NCI-H1092 treated with DMSO at 0.1 percent for 48 hours (cell line): ENCODE measurements at places on chromosomes 6 and 20.

- no peak for DNase-seq
These were observed 65.7 kb upstream of the DUSP22 start for GRCh38 chr6:226516-227073.

DNA sequence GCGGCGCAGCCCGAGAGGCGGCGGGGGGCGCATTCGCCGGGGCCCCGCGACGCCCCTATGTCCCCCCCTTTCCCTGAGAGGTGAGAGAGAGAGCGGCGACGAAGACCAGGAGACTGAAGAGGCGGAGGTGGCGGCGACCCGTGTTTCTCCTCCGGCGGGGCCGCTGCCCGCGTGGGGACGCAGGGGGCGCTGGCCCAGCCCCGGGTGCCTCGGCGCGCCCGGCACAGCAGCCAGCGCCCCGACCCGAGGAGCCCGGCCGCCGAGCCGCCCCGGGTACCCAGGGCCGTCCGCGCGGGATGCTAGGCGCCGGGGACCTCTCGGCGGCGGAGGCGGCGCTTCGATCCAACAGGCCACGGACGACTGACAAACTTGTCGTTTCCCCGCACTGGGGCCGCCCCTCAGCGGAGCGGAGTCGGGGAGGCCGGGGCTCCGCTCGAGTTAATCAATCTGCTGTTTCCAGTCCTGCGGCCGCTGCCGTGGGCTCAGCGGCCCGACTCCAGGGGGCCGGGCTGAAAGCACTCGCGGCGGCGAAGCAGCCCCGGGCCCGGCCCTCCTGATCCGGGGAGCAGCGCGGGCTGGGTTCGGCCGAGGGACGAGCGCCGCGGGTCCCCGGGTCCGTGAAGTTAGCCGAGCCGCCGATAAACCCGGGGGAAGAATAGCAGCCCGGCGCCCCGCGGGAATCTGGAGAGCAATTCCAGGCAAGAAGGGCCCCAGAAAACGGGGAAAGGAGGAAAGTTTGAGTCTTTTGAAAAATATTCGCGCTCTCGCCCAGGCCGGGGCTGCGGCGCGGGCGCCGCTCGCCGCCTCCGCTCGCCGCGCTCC is 631 bp downstream of the MDGA1 start:
- no peak for DNase-seq

- DNase-seq, result no peak
These were observed 20.2 kb downstream of the ZBTB46 start for GRCh38 chr20:63810730-63811490.

GRCh38 chr6:37983720-37984501 is 164.4 kb downstream of the ZFAND3 start:
- no peak for DNase-seq

DNA sequence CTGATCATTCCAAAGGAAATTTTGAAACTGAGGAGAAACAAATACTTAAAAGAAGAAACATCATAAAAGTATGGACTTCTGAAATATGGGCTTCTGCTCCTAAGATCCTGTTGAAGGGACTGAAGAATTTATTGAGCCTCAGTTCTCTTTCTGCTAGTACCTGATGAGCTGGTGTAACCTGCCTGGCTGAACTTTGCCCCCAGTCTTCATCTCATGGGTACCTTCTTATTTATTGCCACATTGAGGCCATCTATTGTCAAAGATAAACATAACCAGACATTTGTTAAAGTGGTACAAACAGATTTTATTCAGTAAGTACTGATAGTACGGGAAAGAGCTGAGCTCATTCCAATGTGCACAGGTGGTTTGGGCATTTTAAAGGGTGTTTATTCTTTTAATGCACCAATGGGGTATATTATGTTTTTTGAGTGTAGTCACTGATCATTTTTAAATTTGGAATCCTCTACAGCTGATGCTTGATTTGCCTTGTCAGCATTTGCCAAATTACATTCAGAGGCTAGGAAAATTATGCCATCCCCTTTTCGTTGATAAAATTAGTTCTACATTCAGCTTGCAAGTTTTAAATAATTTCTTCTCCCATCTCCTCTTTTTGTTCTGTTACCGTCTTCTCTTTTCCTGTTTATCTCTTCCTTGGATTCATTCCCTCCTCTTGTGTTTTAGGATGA is 118.2 kb downstream of the PRIM2 start:
- no peak for DNase-seq

- no peak for DNase-seq
These were observed 182.3 kb downstream of the CDH4 start for GRCh38 chr20:61434341-61434781.

- DNase-seq, result no peak
These were observed 26.8 kb downstream of the TMEM181 start for GRCh38 chr6:158586652-158587051.

DNA sequence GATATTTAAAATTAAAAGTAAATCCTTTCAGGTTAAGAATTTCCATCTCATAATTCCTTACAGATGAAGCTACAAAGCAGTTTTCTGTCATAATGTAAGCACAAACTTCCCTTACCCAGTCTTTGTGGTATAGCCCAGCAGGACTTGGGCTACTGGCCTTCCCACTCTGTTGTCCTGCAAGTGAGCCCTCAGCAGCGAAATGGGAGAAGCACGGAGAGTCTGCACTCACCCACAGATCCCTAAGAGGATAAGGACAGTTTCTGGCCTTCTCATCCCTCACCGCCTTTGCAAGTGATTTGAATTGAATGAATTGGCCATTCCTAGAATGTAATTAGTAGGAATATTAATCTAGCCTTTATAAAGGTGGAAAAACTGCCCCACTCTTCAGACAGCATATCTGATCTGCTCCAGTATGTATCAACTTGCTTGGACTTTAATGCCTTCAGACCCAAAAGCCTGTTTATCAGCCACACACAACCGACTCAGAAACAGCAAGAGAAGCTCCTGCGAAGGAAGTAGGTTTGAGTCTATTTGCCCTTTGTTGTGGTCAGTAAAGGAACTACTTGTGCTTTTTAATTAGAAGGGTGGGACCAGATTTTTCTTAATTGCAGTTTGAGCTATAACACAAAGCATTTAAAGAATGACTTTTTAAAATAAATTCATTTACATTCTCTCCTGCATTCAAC is 29.9 kb upstream of the PRDM1 start:
- DNase-seq, result no peak

GRCh38 chr6:81241126-81242041 is 511.1 kb downstream of the TENT5A start:
- DNase-seq, result no peak

- DNase-seq, result no peak
These were observed 133.7 kb upstream of the FLRT3 start for GRCh38 chr20:14470977-14471661.

GRCh38 chr6:119544325-119545175 is 195.0 kb upstream of the MAN1A1 start:
- no peak for DNase-seq

GRCh38 chr6:156866220-156867015 is 89.2 kb downstream of the ARID1B start:
- no peak for DNase-seq

DNA sequence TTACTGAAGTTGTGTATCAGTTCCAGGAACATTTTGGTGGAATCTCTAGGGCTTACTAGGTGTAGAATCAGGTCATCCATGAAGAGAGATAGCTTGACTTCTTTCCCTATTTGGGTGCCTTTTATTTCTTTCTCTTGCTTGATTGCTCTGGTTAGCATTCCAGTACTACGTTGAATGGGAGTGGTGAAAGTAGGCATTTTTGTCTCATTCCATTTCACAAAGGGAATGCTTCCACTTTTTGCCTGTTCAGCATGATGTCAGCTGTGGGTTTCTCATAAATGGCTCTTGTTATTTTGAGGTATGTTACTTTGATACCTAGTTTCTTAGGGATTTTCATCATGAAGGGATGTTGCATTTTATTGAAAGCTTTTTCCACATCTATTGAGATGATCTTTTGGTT is 195.3 kb downstream of the MOXD1 start:
- DNase-seq, result no peak

DNA sequence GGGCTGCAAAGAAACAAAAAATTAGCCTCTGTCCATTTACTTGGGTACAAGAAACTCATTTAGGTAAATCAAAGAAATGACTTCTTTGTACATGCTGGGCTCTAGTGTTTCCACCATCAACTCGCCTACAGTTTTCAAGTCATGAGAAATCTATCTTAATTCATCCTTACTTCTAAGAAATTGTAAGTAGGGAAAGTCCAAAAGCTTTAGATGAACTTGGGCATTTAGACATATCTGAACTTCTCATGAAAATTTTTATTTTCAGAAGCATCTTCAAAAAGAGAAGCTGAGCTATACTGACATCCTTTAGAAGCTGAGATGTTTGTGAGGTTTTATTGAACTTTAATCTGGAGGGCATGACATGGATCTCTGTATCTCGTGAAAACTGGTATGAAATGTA is 117.3 kb downstream of the MYB start:
- DNase-seq, result no peak

DNA sequence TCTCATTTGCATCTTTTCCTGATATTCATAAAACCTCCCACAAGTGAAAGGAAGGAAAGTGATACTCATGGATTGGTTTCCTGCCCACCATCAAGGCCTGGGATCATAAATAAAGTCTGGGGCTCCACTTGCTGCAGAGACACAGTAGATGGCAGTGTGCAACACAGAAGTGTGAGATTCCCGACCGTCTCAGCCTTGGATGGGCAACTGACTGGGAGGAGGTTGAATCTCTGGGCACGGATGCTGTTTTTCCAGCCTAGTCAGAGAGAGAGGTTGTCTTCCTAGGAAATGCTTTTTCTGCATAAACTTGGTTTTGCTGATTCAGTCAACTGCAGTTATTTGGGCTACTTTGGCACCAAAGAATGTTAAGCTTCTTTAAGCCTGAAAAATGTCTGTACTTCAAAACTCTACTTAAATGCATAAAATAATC is 9.9 kb upstream of the RFPL4B start:
- peak; percentile 66 for DNase-seq

DNA sequence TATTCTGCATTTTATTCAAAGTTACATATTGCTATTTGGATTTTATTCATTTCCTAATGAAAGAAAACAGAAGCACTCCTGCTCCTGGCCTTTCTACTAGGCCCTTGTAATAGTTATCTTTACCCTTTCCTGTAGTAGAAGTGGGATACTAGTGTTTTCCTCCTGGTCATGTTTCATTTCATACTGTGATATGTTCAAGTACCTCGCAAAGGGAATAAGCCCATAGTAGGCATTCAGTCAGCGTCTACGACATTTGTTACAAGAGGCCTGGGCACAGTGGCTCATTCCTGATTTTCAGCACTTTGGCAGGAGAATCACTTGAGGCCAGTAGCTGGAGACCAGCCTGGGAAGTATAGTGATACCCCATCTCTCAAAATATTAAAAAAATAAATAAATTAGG is 154.1 kb downstream of the ARID1B start:
- no peak for DNase-seq

GRCh38 chr6:48186746-48187145 is 75.7 kb upstream of the PTCHD4 start:
- DNase-seq, result no peak

GRCh38 chr6:79420054-79420453 is 117.2 kb downstream of the LCA5 start:
- peak; percentile 14 for DNase-seq

DNA sequence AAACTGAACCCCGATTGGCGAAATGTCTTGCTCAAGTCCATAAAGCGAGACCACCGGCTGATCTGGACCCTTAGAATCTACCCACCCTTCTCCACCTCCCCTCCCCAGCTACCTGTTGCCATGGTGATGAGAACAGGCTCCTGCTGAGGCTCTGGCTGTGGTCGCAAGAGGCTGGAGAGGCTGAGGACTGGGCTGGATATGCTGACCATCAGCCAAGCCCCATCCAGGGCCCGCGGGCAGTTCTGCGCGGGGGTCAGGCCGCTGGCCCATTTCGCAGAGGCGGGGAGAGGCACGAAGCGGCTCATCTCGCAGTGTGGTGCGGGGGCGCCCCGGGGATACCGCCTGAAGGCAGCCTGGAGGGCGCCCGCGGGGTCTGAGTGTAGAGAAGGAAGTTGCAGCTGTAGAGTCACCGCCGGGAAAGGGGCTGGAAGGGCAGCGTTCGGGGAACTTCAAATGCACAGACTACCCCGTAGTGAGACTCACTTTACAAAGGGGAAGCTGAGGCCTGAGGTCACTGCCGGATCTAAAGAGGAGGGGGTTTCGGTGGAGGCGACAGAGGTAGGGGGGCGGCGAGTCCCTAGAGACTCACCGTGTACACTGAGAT is 671 bp downstream of the TAPBP start:
- peak; percentile 10 for DNase-seq

DNA sequence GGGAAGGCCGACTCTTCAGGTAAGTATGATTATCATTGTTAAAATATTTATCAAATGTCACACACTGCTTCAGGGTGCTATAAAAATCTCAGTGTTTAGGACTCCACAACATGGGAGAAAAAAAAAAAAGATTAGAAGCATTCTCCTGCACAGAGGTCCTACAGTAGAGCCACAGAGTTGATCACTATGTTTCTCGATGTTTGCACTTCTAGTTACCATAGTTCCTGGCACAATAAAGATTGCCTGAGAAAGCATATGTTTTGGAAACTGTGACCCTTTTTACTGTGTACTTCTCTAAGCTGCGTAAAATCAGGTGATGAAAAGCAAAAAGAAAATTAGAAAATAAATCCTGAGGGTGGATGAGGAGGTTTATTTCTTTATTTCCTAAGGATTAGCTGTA is 269.9 kb upstream of the SYNCRIP start:
- no peak for DNase-seq

DNA sequence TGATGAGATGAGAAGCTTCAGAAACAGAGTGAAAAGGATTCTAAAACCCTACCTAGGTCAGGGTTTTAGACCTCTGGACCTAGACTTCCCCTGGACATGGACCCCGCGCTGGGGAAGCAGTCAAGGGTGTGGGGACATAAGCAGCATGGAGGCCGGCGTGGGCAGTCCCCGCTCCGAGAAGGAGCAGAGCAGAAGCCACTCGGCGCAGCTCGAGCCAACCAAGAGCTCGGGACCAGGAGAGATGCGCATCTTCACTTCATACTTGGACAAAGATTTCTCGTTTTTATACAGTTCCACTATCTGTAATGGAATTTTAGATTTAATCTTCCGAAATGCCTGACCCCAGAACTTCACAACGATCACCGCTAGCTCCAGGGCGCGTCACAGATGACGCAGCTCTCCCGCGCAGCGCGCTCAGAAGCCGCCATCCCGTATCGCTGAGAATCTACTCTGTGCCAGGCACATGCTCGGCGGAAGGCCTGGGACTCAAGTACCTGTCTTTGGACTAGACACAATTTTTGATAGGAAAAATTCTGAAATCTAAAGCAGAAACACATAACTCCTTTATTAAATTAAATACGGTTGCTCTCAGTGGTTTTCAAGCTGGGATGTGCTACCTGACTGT is 60.3 kb downstream of the WDR27 start:
- no peak for DNase-seq
